T-helper 9 cell (primary cell): ENCODE measurements at places on chromosomes 6 and 20.

DNA sequence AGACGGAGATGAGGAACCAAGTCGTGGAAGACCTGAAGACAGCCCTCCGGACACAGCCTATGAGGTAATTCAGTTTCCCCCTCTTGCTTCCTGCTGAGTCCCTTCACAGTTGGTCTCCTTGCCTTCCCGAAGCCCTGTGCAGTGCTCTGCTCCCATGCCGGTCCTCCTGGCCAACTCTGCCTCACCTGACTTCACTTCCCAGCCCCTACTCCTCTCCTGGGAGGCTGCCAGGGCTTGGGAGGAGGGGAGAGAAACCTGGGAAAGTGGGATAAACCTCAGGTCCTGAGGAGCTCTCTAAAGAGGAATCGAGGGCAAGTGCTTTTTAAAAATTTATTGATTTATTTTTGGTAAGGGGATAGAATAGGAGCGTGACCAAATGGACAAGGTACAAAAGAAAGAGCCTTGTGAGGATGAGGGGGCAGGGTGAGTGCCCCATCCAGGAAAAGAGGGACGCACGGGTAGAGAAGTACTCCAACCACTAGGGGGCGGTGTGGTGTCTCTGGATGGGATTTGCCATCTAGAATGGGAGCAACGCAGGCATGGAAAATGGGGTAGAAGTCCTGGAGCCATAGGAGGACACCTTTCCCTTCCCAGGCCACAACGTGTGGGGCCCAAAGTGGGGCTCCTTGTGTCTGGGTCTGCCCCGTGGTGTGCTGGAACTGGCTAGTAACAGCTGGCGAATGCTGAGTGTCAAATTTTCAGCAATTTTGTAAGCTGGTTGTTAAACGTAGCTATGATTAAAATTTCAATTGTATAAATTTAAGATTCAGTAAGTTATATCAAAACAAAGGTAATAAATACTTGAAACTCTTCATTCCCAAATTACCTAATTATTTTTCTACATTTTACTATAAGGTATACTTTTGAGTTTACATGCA is 69.0 kb downstream of the MOCS1 start:
- peak; percentile 38 for DNase-seq

GRCh38 chr20:24842918-24843715 is 106.0 kb upstream of the CST7 start:
- no peak for DNase-seq

DNA sequence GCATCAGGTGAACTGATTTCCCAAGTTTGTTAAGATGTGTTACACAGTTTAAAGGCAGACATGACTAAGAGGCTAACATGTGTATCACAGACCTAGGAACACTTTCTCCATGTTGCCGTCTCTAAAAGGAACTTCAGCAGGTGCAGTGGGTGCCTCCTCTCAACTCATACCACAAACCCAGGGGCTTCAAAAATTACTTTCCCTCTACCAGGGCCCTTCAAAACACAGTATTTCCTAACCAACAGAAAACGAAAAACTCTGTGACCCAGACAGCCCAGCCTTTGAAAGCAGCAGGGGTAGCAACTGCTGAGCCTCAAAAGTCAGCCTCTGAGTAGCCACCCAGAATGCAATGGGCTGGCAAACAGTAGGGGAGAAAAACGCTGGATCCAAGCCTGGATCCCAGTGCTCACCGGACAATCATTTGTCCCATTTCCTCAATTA is 28.5 kb downstream of the B4GALT5 start:
- DNase-seq: no peak

DNA sequence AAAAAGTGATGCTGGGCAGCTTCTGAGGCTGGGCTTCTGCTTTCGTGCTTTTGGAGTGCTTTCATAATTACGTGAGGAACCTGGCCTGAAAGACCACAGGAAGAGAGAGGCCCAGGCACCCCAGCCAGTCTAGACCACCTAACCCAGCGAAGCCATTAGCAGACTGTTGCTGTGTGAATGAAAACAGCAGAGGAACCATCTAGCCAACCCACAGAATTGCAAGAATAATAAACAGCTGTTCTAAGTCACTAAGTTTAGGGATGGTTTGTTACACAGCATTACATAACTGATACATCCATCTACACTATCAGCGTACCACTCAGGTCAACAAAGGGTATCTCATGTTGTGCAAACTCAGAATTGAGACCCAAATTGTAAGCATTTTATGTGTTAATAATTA is 34.5 kb downstream of the FGD2 start:
- DNase-seq: no peak

- no peak for DNase-seq
Observed at GRCh38 chr6:20564269-20564668, 30.0 kb downstream of the CDKAL1 start.

DNA sequence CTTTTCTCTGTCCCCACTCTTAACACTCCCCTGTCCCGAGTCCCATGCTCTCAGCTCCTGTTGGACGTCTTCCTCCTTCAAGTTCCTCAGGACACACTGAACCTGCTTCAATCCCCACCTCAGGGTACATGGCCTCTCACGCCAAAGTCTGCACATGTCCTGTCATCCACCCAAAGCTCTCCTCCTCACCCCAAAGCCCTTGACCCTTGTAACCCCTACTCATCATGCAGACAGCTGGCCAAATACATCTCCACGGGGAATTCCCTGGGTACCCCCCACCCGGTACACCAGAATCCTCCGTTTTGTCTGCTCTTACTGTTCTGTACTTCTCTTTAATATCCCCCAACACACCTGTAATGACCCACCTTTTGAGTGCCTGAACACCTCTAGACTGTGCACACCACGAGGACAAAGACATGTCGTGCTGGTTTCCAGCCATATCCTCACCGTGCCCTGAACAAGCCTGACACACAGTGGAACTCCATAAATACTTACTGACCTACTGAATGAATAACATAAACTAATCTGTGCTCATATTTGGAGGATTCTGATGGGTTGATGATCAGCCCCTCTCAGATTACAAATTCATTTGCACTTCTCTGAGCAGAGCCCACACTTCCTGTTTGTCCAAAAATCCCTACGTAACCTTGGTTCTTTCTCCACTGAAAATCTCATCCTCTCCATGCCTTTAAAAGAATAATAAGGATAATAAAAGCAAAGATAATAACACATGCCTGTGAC is 66.8 kb upstream of the EYA2 start:
- DNase-seq: no peak

DNA sequence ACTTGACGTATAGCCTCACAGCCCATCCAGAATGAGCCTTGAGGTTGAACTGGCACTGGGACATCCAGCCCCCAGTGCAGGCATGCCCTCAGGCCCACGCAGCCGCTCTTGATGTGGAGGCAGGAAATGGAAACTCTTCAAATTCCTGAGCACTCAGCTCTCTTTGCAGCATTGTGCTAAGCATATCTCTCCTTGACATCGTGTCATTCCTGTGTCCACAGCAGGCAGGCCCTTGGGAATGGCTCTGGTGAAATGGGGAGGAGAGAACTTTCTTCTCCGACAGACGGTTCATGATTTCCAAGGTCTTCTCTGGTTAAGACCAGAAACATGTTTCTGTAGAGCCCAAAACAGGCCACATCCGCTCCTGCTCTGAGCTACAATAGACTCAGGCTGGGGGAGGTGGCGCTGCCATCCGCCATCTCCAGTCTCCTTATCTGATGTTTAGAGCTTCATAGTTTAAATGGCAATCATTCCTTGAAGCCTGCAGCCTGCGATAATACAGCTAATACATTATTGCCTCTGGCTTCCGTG is 248.8 kb downstream of the CDH4 start:
- DNase-seq: no peak

DNA sequence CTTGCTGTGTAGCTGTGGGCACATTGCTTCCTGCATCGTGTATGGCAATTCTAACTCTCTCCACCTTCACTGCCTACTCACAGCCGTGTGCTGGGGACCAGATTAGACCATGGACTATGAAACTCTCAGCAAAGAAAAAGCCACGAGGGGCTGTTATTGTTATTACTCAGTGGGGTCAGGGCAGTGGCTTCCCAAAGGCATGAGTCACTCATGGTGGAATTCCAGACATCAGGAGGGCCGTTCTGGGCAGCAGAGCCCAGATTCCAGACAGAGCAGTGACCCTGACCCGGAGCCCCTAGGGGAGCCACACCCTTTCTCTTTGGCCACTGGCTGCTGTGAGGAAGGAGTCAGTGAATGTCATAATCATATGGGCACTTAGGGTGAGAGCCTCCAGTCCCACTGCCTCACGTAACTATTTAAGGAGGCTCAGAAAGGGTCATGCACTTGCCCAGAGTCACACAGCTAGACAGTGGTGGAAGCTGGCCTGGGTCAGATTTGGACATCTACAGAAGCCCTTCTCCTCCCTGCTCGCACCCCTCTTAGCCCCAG is 22.2 kb upstream of the CCN5 start:
- DNase-seq: no peak

DNA sequence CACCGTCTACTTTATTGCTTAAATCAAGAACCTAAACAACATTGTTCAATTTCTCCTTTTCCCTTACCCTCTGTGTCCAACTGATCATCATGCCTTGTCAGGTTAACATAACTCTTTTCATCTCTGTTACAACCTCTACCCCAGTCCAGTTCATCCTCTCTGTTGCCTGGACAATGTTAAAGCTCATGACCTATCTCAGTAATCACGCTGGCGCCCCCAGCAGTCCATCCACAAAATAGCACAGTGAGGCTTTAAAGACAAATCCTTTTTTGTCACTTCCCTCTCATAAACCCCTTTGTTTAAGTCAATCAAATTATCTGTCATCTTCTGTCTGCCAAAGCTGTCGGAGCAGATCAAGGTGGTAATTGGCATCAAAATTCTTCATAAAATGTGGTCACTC is 140.1 kb downstream of the QKI start:
- DNase-seq: peak; percentile 51

DNA sequence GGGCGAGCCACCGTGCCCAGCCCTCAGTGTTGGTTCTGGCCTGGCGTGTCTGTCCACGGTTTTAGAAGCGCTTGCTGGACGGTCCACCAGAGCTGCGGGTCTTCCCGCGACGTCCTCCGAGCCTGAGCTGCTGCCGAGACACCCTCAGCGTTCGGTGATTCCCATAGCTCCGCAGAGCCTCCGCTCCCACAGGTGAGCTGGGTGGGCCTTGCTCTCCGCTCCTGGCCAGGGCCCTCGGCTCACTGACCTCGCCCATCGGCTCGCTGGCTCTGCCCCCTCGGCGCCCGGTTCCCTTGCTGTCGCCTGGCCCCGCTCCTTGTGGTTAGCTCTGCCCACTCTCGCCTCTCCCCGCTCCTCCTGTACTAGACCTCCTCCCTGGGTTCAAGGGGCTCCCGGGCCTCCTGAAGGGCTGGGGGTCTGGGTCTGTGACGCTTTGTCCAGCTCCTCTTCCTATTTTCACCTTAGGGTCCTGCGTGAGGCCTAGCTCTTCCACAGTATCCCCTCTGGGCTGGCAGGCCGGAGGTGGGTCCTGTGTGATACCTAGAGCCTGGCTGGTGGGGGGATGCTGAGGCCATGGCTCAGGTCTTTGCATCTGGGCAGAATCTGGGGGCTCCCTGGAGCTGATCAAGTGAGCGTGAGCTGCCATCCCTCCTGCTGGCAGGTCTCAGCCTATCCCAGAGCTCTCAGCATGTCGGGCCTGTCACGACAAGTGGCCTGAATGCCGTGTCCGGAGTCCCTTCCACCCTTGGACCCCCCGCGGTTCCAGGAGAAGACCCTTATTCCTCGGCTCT is 5.0 kb upstream of the COX4I2 start:
- no peak for DNase-seq

DNA sequence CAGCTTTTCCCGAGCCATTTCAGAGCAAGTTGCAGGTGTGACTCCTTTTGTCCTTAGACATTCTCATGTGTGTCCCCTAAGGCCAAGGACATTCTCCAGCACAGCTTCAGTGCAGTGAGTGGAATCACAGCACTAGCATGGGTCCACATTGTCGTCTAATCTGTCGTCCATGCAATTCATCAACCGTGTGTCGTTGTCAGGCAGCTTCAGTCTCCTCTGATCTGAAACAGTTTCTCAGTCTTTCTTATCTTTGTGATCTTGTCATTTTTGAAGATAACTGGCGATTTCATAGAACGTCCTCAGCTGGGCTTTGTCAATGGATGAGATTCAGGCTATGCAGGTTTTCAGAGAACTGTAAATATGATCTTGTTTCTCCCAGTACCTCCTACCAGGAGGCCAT is 31.7 kb downstream of the CST2 start:
- no peak for DNase-seq

GRCh38 chr6:30344191-30344867 is 627 bp upstream of the RPP21 start:
- no peak for DNase-seq

DNA sequence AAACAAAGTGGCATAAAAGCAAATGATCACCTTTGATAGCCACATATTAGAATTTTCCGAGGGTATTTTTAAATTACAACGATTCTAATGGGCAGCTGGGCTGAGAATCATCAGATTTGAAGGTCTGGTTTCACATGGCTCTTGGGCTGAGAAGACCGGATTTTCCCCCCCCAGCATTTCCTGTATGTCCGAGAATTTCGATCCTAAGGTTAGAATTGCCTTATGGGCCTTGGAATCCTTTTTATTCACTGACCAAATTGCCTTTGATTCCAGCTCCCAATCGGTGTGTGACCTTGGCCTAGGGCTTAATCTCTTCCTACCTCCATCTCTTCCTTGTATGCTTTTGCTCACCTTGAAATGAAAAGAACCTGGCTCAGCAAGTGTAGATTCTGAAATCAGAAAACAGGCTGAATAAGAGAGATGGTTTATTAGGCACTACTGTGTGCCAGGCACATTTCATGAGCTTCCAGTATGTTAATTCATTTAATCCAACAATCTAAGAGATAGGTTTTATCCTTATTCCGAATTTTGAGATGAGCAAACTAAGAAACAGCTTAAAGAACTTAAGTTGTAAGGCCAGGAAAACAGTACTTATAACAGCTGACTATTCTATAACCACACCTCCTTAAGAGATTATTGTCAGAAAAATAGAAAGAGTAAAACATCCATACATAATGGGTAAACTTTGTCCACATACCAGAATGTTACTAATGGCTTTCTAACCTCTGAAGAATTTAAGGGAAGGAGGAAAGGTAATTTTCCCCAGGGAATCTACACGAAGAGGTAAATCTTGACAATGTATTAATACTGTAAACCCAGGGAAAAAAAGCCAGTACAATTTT is 39.4 kb downstream of the HFE start:
- DNase-seq: no peak

GRCh38 chr6:167212713-167213005 is 54.9 kb upstream of the GPR31 start:
- no peak for DNase-seq

- no peak for DNase-seq
Observed at GRCh38 chr6:52893221-52893620, 16.3 kb downstream of the GSTA3 start.

GRCh38 chr6:74366634-74367033 is 670.6 kb downstream of the CD109 start:
- DNase-seq: no peak

DNA sequence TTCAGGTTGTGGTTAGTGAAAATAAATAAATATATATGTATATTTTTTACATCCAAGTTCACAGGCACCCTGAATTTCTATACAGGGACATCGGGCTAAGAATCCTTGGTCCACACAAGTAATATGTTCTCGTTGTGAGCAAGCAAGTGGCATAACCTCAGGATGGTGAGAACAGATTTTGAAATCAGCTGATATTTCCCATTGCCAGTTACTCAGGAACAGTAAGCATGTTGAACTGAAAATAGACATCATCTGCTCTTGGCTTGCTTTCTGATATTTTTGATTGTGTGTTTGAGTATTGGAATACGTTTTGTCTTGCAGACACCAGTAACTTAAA is 87.7 kb downstream of the TRMT6 start:
- DNase-seq: no peak

GRCh38 chr6:17589406-17590096 is 10.6 kb upstream of the FAM8A1 start:
- no peak for DNase-seq
